Dermis microvascular lymphatic vessel endothelial cell (primary cell): ENCODE measurements at places on chromosomes 13 and 19. TPM values are rescaled to one million over a fixed set of nuclear protein-coding genes. Genes with fewer than 3 reads are reported as not detected.
A peak's percentile ranks its signal among the peaks of the same experiment; 100 is the strongest.

Gene BRME1
- 0.25 and 0.39 TPM in 2 replicates for total RNA-seq

GRCh38 chr19:11142528-11143171 lies 12.9 kb downstream of the SPC24 start:
- DNase-seq = peak; percentile 97

GRCh38 chr19:58181902-58182576 lies 822 bp upstream of the ZNF274 start:
- DNase-seq = peak; percentile 65

DNA sequence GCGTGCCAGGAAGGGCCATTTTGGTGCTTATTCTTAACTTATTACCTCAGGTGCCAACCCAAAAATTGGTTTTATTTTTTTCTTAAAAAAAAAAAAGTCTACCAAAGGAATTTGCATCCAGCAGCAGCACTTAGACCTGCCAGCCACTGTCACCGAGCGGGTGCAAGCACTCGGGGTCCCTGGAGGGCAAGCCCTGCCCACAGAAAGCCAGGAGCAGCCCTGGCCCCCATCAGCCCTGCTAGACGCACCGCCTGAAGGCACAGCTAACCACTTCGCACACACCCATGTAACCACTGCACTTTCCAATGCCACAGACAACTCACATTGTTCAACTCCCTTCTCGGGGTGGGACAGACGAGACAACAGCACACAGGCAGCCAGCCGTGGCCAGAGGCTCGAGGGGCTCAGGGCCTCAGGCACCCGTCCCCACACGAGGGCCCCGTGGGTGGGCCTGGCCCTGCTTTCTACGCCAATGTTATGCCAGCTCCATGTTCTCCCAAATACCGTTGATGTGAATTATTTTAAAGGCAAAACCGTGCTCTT lies 49.3 kb downstream of the RAB20 start:
- no peak for DNase-seq

GRCh38 chr13:23570921-23571315 lies 706 bp downstream of the TNFRSF19 start:
- no peak for DNase-seq
